ENCODE measurements at places on chromosomes 5 and 9. TPM values are rescaled to one million over a fixed set of nuclear protein-coding genes. Genes with fewer than 3 reads are reported as not detected.

Gene FOXD4L3
- not detected for total RNA-seq

Gene TAF1L
- not detected for total RNA-seq

Gene CEL
- 0.45 TPM for total RNA-seq

Gene DEPDC1B
- total RNA-seq: 24.9 TPM

Gene IRGM
- 0.08 TPM for total RNA-seq

Gene INSL6
- not detected for total RNA-seq

Gene OR13C9
- total RNA-seq: not detected

Gene SAXO1
- total RNA-seq: not detected

Gene SLC36A3
- total RNA-seq: not detected

Gene HRH2
- total RNA-seq: 4.1 TPM

Gene TMEM8B
- 0.20 TPM for total RNA-seq
